ENCODE measurements at places on chromosomes 4 and X.

DNA sequence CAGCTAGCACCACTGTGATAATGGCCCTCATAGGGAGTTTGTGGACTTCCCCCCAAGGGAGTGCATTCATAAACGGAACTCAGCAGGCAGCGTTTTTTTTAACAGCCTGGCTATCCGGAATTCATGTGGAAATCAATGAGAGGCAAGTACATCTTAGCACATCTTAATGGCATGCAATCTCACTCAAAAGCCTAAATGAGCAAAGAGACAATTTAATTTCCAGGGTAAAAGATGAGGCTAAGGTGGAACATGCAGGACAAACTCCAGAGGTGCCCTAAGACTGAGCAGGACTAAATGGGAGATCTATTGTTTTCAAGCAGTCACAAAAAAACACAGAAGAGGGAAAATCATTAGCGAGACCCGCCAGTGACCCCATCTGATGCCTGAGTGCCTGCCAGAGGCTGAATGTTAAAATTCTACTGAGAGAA, 243.5 kb upstream of the KCNIP4 start:
- no peak for DNase-seq

DNA sequence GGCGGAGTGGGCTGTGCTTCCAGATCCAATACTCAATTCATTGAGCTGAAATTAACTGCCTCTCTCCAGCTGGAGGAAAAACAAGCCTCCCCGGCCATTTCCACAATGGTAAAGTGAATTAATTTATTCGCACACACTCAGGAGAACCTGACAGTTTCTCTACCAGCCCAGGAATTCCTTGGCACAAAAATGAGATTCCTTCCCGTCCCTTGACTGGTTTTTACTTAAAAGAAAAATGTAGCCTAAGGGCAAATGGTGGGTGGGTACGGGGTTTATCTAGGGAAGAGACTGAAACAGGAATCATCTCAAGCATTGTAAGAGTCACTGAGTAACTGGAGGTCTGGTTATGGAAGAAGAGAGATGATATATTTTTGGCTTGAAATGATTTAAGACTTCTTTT, 102.7 kb downstream of the VCX3A start:
- no peak for DNase-seq

DNA sequence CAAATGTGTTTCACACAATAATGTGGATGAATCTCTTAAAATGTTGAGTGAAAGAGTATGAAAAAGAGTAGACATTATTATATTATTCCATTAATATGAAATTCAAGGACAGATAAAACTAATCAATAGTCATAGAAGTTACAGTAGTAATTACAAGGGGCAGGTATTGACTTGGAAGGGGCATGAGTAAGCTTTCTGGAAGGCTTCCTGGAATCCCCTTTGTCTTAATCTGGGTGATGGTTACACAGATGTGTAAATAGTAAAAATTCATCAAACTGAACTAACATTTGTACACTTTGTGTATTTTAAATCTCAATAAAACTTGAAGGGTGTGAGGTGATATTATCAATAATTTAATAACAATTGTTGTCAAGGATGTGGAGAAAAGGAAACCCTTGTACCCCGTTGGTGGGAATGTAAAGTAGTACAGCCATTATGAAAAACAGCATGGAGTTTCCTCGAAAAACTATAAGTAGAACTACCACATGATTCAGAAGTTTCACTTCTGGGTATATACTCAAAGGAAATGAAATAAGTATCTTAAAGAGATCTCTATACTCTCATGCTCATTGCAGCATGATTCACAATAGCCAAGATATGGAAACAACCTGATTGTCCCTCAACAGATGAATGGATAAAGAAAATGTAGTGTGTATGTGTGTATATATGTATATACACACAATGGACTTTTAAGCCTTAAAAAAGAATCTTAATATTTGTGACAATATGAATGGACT, 96.9 kb upstream of the MID1IP1 start:
- DNase-seq, result no peak

DNA sequence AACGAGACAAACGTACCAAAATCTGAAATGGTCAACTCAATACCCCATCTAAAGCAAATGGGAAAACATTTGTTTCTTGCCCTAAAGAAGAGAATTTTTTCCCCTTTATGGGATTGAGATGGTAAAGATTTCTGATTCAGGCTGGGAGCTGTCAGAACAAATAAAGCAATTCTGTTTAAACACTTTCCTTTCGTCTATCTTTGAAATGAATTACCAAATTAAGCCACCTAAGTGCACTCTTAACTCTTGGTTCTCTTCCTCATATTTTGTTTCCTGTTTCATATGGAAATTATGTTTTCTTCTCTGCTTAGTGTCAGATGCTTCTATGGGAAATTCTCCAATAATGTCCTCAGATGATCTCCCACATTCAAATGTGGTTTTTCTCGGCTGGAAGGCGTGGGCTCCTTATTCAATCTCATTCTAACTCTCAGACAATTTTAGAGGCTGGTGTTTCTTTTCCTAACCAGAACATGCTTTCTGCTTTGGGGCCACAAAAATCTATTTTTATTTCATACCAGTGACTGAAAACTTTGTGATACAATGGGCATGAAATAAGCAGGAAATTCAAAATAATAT, 50.3 kb upstream of the HPF1 start:
- DNase-seq, result no peak

DNA sequence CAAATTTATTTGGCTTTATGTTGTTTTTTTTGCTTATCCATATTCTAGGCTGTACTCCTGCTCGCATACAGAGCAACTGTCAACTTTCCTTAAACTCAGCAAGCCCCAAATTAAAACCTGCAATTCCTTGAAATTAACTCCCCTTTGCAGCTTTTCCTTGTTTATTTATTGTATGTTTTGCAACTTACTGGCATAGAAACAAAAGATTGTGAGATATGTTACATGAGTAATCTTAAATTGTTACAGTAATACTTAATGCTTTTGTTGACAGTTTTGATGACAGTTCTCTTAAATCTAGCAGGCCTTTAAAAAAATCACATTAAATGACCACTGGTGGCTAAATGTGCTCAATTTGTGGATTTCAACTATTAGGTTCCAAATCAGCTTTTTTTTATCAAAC, 4.5 kb downstream of the DDX3X start:
- no peak for DNase-seq

DNA sequence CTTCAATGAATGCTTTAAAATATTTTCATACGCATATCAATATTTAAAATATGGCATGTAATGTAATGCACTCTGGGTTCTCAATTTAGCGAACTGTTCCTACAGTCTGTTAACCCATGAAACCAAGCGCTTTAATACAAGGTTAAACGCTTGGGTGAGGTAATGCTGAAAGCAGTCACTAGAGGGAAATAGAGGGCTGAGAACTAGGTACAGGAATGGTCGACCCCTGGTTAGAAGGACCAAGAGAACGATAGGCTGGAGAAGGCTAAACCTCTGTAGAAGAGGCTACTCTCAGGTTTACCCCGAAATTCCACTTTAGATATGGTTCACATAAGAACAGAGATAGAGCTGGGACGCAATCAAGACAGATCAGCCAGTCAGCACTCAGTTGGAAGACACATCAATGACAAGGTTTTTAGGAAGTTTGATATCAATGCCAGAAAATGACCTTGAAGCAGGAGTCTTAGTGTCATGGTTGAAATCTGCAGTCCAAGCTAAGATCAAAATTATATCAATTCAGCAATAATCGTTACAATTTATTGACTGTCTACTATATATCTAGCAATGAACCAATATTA, 26.9 kb downstream of the ARSJ start:
- peak; percentile 74 for DNase-seq

- DNase-seq, result no peak
Observed at GRCh38 chrX:126718440-126718839, 101.1 kb upstream of the PRR32 start.

- no peak for DNase-seq
Observed at GRCh38 chr4:16606691-16607090, 291.8 kb downstream of the LDB2 start.

- DNase-seq, result no peak
Observed at GRCh38 chrX:27444093-27444908, 18.8 kb downstream of the PPP4R3C start.

- DNase-seq, result no peak
Observed at GRCh38 chrX:7252013-7252610, 104.2 kb upstream of the PUDP start.

- DNase-seq, result peak; percentile 40
Observed at GRCh38 chrX:149512225-149512885, 7.2 kb upstream of the IDS start.

GRCh38 chr4:145388043-145388442, 93.6 kb upstream of the SMAD1 start:
- no peak for DNase-seq

DNA sequence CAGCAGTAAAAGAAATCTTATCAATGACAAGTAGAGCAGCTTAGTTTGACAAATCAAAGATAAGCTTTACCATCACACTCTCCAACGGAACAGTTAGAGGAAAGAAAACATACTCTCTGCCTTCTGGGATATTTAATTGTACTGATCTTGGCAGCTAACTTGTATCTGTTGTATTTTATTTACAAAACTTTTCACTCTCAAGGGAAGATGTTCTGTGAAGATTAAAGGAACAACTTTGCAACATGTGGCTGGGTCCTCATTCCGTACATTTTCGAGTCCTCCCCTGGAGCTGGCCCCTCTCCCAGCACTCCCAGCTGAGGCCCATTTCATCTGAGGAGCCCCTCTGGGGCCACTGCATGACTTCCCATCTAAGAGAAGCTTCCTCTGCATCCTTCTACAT, 74.4 kb downstream of the RPS3A start:
- no peak for DNase-seq

DNA sequence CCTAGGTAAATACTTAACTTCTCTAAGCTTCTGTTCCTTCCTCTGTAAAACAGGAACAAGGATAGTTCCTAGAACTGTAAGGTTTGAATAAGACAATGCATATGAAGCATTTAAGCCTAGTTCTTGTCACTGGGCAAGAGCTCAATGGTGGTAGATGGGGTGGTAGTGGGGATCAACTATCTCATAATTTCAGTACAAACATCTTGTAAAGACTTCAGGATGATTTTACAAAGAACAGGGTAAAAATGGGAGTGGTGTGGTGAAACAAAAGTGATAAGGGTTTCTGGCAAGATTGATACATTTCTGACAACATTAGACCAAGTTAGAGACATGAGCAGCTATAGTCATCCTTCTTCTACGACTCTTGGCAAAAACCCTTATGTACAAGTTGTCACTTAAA, 137.8 kb downstream of the SCFD2 start:
- DNase-seq, result no peak

DNA sequence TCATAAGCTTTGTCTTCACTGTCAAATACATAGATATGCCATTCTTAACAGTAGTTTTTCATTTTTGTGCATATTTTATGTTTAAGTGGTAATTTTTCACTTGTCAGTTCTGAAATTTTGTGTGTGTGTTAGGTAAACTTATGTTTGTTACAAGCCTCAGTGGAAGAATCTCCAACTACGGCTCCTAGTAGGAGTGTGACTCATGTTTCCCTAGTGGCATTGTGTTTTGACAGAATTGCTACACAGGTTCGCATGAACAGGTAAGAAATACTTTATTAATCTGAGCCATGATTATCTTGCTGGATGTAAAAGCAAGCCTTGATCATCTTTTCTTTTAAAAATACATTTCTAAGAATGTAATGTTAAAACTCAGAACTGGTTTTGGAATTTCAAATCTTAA, 94.4 kb downstream of the BLTP1 start:
- no peak for DNase-seq

DNA sequence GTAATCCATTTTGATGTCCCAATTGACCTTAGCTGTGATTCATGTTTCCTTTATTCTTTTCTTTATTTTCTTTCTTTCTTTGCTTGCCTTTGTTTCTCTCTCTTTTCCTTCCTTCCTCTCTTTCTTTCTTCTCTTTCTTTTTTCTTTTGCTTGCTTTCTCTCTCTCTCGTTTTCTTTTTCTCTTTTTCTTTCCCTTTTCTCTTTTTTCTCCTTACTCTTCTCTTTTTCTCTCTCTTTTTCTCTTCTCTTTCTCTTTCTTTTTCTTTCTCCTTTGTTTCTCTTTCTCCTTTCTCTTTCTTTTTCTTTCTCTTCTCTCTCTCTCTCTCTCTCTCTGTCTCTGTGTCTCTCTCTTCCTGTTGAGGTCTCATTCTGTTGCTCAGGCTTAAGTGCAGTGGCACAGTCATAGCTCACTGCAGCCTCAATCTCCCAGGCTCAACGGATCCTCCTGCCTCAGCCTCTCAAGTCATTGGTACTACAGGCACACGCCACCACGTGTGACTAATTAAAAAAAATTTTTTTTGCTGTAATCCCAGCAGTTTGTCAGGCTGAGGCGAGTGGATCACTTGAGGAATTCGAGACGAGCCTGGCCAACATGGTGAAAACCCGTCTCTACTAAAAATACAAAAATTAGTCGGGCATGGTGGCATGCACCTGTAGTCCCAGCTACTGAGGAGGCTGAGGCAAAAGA, 8.0 kb upstream of the DHRSX start:
- no peak for DNase-seq

DNA sequence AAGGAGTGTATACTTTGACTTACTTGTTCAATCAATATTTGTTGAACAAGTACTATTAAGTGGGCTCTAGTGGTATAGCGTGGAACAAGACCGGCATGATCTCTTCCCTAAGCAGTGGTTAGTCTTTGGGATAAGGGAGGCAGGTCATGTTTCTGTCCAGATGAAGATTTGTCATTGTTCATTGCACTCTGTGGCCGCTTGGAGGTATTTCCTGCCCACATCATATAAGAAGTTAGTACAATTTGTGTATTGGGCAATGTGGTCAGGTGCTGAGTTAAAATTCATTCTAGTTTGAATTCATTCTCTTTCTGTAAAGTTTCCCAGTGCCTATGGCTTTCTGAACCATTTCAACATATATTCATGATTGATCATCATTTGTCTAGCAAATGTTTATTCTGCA, 101.1 kb upstream of the SHISA3 start:
- DNase-seq, result no peak

GRCh38 chrX:153460826-153461225, 9.6 kb downstream of the HAUS7 start:
- no peak for DNase-seq

GRCh38 chr4:73676136-73676535, 55.9 kb upstream of the RASSF6 start:
- DNase-seq, result no peak

DNA sequence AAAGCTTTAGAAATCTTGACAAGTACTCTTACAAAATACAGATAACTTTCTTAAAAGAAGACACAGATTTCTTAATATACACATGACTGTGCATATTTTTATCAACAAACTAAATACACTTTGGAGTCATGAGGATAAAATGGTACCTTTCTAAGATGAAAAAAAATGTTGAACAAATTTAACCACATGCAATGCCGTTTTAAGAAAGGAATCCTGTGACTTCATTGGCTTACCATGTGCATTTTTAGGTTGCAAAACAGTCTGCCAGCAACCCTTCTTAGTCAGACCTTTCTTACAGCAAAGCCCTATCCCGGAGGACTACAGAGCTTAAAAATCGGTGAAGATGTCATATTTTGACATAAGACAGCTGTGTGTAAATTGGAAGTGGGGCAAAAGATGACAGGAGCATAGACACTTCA, 51.7 kb downstream of the GASK1B start:
- peak; percentile 95 for DNase-seq
